ENCODE measurements at places on chromosomes 13 and 19.

DNA sequence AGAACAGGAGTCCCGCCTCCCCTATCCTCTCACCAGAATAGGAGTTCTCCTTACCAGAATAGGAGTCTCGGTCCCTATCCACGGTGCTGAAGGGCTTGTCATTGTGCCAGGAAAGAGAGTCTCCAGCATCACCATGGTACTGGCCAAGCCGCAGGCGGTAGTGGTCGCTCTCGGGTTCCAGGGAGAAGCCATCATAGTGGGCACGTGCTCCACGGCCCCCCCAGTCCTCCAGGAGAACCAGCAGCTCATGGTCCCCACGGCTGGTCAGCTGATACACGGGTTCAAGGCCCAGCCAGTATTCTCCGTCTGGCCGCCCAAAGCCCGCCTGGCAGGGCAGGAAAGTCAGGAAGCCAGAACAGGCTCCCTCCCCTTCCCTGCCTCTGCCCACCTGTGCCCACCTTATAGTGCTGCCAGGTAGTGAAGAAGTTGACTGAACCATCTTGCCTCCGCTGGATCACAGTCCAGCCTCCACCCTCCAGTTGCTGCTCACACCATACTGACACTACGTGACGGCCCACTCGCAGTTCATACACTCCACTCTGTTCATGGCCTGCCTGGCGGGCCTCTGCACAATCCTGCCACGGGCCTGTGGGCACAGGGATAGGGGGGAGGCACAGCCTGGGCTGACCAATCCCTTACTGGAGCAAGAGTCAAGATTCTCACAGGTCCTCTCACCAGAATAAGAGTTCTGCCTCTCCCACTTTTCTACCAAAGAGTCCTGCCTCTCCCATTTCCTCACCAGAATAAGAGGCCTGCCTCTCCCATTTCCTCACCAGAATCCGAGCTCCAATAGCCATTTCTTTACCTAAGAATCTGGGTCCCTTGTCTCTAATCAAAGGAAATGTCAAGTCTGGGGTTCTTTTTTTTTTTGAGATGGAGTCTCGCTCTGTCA is 7.4 kb downstream of the SHFL start:
- no peak for DNase-seq

- DNase-seq = no peak
Observed at GRCh38 chr19:45547965-45548609, 36.5 kb downstream of the OPA3 start.

DNA sequence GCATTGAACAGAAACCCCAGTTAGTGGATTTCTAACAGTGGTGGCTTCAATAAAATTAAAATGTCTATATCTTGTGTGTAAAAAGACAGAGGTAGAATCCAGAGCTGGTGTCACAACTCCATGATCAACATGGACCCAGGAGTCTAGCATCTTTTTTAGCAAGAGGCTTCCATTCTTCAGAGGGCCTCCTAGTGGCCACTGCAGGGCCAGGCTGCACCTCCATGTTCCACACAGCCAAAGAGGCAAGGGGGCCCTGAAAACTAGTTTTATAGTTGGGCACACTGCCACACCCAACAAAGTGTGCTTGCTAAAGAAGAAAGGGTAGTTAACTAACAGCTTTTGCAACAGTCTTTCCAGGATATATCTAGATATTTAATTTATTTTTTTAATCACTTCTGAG is 12.9 kb downstream of the N4BP2L1 start:
- DNase-seq = no peak

- no peak for DNase-seq
Observed at GRCh38 chr19:46715620-46715974, 1.3 kb downstream of the PRKD2 start.

DNA sequence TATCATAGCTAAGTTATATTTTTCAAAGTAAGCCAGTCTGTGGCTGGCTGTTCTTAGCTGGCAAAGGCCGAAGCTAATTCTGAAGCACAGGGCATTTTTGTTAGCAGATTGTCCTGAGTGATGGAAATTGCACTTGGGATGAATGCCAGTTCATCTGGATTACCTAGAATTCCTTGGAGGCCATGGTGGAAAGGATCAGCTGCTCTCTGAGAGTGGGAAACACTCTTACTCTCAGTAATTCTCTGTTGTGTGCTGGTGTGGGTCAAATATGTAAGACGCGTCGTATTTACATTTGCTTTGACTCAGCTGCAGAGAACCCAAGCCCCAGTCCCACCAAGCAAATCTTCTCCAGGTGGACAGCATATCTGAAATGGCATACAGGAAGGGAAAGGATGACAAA is 60.7 kb upstream of the C1QTNF9B start:
- no peak for DNase-seq

- DNase-seq = peak; percentile 70
Observed at GRCh38 chr13:106109391-106109791, 426.1 kb downstream of the EFNB2 start.

- DNase-seq = no peak
Observed at GRCh38 chr13:97892717-97893116, 60.8 kb upstream of the IPO5 start.

GRCh38 chr19:17080440-17080801 is 4.8 kb downstream of the MYO9B start:
- no peak for DNase-seq

DNA sequence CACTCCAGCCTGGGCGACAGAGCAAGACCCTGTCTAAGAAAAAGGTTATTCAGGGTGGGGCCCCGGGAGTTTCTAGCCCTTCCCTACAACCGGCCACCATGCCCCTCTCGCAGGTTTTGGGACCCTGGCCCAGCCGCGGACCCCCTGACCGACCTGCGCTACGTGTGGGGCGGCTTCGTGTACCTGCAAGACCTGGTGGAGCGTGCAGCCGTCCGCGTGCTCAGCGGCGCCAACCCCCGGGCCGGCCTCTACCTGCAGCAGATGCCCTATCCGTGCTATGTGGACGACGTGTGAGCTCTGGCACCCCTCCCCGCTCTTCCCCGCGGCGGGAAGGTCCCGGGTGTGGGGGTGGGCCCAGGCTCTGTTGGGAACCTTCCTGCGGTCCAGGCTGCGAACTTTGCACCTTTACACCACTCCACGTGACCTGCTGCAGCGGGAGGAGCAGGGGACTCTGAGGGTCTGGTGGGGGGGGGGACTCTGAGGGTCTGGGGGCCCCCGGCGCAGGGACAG is 6.3 kb downstream of the ABCA7 start:
- no peak for DNase-seq

DNA sequence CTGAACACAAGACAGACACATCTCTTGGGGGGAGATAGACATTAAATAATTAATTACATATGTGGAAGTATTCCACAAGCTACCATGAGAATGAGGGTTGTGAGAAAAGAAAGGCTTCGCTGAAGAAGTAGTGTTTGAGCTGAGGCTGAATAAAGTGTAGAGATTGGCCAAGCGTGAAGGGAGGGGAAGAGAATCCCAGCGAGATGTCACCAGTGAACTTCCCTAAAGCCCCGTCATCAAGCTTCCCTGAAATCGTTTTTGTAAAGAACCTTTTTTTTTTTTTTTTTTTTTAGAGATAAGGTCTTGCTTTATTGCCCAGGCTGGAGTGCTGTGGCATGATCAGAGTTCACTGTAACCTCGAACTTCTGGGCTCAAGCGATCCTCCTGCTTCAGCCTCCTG is 235.2 kb downstream of the KCNRG start:
- no peak for DNase-seq

GRCh38 chr13:45800485-45800884 is 51.1 kb downstream of the SIAH3 start:
- no peak for DNase-seq

GRCh38 chr13:34076319-34076718 is 258.4 kb downstream of the RFC3 start:
- no peak for DNase-seq

GRCh38 chr13:99658261-99658991 is 157.2 kb downstream of the TM9SF2 start:
- peak; percentile 35 for DNase-seq

DNA sequence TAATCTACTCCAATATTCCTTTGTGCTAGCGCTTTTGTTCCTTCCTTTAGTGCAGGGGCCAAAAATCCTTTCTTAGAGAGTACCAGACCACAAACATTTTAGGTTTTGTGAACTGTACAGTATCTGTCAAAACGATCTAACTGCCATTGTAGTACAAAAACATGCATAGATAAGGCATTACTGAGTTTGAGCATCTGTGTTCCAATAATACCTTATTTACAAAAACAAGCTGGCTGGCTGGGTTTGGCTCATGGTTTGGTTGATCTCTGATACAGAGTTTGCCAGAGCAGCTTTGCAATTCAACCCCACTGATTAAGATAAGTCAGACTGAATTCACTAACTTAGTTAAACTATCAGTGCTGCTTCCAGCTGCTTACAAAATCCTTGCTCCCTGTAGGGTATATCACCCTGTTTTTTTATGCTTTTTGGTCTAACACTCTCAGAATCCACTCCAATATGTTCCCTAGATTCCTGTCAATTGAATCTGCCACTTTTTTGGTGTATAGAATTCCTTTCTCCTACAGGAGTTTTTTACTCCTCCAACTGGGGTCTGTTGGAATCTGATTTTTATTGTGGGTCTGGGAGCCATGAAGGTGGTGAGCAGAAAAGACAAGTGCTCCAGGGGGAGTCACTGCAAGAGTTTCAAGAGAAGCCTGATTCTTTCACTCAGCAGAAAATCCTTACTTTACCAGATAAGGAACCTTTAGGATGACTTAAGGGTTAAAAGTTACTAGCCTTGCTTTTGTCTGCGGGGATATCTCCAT is 1399.4 kb downstream of the EFNB2 start:
- DNase-seq = no peak

GRCh38 chr13:48492470-48493065 is 40.3 kb downstream of the RCBTB2 start:
- DNase-seq = no peak

- no peak for DNase-seq
Observed at GRCh38 chr13:47310401-47310800, 413.5 kb upstream of the HTR2A start.

DNA sequence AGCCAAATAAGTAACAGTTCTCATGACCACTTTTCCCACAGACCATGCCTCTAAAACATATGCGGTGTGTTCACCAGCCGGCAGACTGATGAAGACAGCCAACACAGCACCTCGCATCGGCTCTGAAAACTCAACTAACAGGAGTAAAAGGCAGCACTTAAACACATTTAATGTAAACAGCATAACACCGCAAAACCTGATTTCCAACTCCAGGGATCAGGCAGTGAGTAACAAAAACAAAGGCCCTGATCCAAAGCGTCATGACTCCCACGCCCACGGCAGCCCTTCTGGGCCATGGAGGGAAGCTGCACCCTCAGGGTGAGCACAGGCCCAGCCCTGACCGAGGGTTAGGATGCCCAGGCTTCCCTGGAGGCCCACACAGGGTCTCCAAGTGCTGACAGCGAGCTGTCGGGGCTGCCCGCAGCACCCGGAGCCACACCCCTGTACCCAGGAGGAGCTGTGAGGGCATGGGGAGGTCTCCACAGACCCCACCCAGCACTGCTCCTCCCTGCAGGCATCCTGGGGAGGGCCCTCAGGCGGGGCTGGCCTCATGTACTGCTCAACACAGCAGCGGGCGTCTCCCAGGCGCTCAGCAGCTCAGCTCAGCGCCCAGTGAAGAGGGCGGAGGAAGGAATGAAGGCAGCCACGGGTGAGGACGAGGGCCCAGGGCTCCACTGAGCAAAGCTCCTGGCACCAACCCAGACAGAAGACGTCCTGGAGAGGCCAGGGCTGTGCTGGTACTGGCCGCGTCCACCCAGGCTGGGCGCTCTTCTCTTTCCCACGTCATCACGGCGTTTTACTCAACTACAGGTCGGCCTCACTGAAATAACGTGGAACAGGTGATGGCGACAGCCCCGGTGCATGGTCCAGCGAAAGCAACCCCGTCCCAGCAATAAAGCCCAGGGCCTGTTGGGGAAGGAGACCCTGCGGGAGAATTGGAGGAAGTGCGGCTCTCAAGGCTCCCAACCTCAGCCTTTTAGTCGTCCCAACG is 53.7 kb downstream of the RASA3 start:
- no peak for DNase-seq

DNA sequence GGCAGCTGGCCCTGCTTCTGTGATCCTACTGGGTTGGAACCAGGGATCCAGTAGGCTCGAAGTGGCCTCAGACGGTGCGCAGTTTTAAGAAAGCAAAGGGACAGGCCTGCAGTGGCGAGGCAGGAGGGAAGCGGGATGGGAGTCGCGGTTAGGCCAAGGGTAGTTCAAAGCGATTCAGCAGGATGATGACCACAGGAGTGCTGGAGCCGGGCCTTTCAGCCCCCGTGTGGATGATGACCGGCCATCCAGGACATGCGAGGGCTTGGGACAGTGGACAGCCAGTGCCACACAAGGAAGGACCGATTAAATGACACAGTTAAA is 854 bp downstream of the RNASEH2B start:
- DNase-seq = no peak

- DNase-seq = no peak
Observed at GRCh38 chr13:20064128-20064527, 96.7 kb downstream of the GJA3 start.

GRCh38 chr19:39097721-39098120 is 13.6 kb downstream of the ACP7 start:
- no peak for DNase-seq

GRCh38 chr13:49042476-49042875 is 66.8 kb downstream of the FNDC3A start:
- no peak for DNase-seq

DNA sequence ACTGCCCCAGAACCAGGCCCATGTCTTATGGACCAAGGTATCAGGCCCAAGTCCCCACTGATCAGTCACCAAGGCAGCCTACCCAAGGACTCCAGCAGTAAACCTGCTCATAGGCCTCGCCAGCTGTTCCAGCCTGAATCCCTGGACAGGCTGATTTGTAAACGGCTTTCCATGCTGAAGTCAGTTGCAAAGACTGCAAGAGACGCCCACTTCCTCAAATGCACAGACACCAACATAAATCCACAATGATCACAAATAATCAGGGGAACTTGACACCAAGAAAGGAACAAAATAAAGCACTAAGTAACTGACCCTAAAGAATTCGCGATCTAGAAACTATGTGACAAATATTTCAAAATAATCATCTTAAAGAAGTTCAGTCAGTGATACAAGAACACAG is 75.2 kb downstream of the RXFP2 start:
- no peak for DNase-seq

DNA sequence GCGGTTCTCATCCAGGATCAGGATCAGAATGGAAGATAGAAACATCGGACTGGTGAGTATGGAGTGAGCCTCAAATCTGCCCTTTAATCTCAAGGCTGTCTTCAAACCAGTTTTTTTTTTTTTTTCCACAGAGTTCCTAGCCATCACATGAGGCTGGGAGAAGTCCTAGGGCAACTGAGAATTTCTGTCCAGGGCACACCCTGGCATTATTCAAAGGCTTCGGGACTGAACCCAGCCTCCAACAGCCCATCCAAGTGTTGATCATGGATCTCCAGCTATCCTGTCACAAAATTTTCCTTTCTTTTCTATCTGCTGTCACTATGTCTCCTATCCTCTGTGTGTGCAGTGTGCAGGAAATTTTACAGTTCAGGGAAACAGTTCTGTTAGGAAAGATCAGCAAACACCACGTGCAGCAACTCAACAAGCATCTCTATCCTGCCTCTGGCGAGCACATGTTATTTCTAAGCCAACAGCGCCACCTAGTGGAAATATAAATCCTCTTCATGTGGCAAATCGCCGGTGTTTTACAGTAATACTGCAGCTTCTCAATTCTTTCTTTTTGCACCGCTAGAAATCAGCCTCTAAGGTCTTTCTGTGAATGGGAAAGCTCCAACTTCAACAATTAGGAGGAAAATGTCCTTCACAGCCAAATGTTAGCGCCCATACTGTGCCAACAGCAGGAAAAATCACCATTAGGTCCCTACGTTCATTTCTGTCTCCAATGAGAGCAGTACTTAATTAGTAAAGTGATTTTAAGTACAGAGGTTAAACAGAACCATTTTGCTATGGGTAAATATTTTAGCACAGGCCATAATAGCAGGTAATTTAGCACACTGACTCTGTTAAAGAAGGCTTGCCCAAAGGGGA is 21.4 kb upstream of the ZNF181 start:
- peak; percentile 28 for DNase-seq

GRCh38 chr19:11425719-11426457 is 6.8 kb upstream of the RGL3 start:
- DNase-seq = no peak

All from fibroblast of skin of left biceps (primary cell).